Upper lobe of left lung (tissue), 6 donors: ENCODE measurements at places on chromosomes 2 and 18.

GRCh38 chr2:28586867-28587266 lies 91.0 kb downstream of the PLB1 start:
- no peak for DNase-seq

GRCh38 chr2:56380861-56381260 lies 197.1 kb downstream of the CCDC85A start:
- DNase-seq: no peak

GRCh38 chr2:237724811-237725478 lies 73.6 kb upstream of the RBM44 start:
- DNase-seq: no peak

- DNase-seq: no peak
Measured at GRCh38 chr2:26355038-26355995, 8.7 kb upstream of the ADGRF3 start.

- DNase-seq: no peak
Measured at GRCh38 chr2:120780402-120780801, 44.7 kb downstream of the GLI2 start.
